Activated T-helper 17 cell treated with anti-CD3 and anti-CD28 coated beads, Interleukin-2, amount 50 U/mL, for 72 hours (primary cell): ENCODE measurements at places on chromosomes 3 and 15.

- ATAC-seq = peak; percentile 97
These were observed 3.4 kb downstream of the TMEM212 start for GRCh38 chr3:171846597-171846996.

GRCh38 chr15:88012233-88012632, 244.3 kb downstream of the NTRK3 start:
- no peak for ATAC-seq

DNA sequence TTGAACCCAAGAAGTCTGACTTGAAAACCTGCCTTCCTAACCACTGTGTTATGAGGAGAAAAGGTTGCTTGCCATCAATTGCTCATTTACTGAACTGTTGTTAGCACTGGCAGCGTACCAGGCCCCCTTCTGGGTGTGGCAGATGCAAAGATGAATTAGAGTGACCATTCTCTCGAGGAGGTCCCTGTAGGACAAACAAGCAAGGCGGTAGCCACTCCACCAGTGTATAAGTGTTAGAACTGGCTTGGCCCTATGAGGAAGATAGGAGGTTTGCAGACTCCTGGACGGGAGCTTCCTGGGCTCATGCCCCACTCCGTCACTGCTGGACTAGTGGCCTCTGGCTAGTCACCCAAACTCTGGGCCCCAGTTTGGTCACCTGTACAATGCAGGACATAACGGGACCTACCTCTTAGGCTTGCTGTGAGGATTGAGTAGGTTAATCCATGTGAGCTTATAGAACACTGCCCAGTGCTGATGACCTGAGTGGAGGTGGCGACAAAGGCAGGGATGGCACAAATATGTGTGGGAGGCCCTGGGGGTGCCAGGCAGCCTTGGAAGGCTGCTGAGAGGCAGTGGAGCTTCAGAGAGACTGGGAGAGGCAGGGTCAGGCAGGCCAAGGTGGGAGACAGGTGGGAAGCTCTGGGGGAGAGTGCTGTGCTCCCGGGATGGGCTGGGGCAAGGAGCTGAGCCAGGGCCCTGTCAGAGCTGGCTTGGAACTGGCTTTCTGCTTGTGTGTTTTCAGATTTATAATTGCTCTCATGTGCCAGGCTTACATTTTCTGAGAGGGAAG, 145.9 kb downstream of the DNAJB8 start:
- no peak for ATAC-seq

DNA sequence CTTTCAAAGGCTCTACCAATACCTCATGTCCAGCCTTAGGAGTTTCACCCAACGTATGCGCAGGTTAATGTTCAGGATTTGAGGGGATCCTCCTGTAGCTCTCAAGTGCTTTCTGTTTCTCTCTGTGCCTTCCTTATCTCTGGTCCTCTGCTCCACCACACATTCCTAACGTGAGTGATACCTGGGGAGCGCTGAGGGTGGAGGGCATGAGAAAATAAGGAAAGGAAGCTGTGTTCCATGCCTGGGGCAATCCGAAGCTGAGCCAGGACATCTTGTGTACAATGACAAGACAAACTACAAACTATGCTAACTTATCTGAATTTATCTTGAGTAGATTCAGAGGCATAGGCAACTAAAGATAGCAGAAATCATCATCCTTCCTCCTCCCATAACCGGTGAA, 136.4 kb downstream of the SST start:
- ATAC-seq = no peak

- no peak for ATAC-seq
These were observed 72.8 kb downstream of the VGLL4 start for GRCh38 chr3:11570789-11571495.

DNA sequence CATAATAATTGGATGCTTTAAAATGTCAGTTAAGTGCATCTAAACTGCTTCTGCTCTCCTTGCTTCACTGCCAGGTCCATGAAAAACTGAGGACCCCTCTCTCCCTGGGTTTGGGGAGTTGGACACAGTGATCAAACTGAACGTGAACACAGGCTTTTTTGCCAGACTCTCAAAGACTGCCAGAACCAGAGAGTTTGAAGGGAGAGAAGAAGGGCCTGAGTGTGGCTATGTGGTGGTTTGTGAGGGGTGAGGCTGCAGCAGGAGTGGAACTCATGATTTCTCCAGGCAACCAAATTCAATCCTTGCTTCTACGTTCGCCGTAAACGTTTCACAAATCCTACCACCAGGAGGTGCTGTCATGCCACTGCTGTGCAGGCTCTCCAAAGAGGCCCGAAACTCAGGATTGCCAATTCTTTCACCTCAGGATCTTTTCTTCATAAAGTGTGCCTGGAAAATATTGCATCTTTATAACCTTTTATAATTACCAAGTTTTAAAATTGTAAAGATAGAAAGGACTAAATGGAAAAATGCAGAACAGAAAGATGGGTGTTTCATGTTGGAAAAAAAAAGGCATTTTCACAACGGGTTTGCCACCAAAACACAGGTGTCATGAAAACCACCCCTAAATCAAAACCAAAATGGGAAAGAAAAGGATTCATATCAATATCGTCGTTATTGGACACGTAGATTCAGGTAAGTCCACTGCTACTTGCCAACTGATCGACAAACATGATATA, 19.7 kb downstream of the TM4SF4 start:
- ATAC-seq = peak; percentile 33

GRCh38 chr3:18810306-18810661, 338.0 kb upstream of the KCNH8 start:
- peak; percentile 59 for ATAC-seq

- peak; percentile 40 for ATAC-seq
These were observed 55.2 kb downstream of the FAM98B start for GRCh38 chr15:38509152-38509551.

GRCh38 chr3:50264383-50264963, 4.5 kb upstream of the SEMA3B start:
- no peak for ATAC-seq

- ATAC-seq = no peak
These were observed 533.3 kb downstream of the NSUN3 start for GRCh38 chr3:94596141-94596540.

GRCh38 chr3:101791778-101792177, 12.8 kb downstream of the NXPE3 start:
- no peak for ATAC-seq

DNA sequence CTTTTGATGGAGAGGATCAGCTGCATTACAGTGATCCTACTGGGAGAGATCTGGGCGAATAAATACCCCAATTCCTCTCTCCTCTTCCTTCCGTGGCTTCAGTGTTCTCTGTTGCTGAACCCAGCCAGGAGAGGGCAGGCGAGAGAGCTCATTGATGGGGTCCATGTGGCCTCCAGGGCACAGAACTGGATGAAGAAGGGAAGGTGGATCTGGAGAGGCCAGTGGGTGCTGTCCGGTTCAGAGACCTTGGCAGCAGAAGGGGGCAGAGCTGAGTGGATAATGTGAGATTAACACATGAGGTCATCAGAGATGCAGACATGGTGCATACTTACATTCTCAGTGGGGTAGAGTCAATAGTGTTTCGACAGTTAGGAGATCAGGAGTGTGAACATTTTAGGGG, 193.6 kb downstream of the CLSTN2 start:
- ATAC-seq = peak; percentile 19

DNA sequence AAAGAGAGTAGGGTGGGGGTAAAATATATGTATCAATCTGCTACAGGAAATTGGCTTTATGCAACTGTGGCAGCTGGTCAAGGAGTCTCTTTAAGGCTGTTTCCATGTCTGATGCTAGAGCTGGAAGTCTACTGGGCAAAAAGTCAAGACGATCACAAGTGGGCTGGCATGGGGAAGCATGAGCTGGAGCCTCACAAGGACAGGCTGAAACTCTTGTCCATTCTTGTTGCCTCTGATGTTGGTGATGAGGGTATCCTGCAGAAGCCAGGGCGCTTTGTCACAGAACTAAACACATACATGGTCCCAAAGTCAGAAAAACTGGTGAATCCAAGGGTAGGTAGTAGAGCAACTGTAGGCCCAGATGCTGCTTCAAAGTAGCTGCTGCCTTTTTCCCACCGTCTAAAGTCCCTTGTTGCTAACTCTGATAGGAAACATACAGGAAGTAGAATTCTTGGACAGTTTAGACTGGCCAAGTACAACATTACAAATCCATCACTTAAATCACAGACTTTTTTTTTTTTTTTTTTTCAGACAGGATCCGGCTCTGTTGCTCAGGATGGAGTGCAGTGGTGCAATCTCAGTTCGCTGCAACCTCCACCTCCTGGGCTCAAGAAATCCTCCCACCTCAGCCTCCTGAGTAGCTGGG, 54.2 kb downstream of the RPL39L start:
- ATAC-seq = no peak

GRCh38 chr15:67533873-67534272, 8.6 kb upstream of the MAP2K5 start:
- ATAC-seq = no peak

- ATAC-seq = no peak
These were observed 98.3 kb upstream of the ALDH1A3 start for GRCh38 chr15:100781061-100781960.

DNA sequence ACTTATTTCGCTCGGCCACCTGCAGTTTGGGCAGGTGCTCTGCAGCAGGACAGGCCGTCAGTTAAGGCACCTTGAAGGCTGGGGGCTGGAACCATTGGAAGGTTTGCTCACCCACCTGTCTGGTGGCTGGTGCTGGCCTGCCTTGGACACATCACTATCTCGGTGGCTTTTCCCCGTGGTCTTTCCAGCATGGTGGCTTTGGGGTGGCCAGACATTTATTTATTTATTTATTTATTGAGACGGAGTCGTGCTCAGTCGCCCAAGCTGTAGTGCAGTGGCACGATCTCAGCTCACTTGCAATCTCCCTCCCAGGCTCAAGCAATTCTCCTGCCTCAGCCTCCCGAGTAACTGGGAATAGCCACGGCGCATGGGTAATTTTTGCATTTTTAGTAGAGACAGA, 11.7 kb downstream of the ISG20 start:
- no peak for ATAC-seq

DNA sequence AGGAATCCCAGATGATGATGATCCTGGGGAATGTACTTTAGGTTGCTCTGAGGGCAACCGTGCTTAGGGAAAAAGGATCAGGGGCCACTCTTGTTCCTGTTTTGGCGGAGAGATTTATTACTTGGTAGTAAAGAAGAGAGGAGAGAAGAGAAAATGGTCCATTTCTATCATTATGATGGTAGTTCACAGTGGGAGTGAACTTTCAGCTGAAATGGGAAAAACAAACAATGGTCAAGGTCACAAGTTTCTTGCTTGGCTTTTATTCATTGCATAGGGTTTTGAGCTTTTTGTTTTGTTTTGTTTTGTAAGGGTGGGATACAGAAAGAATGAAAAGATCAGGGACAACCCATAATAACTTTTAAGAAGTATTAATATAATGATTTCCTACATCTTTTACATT, 7.7 kb upstream of the UMPS start:
- ATAC-seq = no peak

DNA sequence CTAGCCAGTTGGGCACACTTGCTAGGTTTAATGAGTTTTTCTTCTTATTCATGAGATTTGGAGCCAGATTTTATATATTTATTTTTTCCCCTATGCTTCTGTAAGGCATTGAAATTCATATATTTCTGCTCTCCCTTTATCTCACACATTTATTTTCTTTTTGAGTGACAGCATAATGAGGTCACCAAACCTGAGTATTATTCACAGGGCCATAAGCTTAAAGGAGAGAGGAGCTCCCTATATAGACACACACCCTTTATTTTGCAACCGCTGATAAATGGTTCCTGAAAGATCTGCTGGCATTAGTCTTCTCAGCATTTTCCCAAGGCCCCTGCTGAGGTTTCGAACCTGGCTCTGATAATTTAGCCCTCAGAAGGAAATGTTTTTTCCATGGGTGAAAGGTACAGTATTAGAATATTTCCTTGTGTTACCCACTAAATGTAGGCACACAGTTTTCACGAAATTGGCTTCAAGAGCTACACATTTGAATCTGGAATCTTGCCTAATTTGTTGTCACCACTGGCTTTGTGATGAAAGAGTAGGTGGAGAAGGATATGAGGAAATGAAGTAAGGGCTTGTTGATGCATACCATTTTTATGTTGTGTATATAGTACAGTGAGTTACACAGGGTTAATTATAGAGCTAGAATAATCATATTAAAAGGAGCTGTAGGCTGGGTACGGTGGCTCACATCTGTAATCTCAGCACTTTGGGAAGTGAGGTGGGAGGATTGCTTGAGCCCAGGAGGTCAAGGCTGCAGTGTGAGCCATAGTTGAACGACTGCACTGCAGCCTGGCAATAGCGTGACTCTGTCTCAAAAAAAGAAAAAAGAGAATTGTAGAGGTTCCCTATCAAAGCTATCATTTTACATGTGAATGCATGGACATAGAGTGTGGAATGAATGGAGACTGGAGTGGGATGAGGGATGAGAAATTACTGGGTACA, 6.5 kb downstream of the KLHL18 start:
- ATAC-seq = no peak

DNA sequence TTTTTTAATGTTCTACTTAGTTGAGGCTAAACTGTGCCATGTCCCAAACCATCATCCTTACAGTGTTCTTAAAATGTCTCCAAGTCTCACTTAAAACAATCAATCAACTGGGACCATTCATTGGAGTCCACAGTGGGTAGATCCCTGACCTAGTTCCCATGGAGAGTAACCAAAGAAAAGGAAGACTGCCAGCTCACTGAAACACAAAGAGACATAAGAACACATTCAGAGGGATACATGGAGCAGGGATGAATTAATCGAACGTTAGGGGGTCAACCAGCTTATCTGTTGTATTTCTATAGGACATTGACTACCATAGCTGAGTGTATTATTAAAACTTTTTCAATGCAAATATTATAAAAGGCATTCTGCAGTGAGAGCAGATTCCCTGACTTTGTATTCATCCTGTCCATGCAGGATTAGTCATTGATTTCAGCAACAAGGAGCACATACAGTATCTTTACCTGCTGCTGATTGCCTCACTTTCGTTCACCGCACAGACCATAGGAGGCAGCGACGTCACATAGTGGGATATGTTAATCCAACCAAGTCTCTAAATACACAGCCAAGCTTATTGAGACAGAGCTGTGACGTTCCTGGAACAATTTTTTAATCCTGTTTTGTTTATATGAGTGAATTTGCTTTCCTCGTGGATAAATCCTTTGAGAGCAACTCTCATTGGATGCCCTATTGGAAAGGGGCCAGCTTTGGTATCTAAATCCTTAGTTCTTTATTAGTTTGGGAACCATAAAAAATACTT, 364.9 kb upstream of the RBMS3 start:
- no peak for ATAC-seq

DNA sequence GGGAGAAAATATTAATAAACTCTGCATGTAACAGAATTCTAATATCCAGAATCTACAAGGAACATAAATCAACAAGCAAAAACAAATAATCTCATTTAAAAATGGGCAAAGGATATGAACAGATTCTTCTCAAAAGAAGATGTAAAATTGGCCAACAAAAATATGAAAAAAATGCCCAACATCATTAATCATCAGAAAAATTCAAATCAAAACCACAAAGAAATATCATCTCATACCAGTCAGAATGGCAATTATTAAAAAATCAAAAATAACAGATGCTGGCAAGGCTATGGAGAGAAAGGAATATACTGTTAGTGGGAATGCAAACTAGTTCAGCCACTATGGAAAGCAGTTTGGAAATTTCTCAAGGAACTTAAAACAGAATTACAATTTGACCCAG, 150.7 kb upstream of the TRIM42 start:
- ATAC-seq = no peak

DNA sequence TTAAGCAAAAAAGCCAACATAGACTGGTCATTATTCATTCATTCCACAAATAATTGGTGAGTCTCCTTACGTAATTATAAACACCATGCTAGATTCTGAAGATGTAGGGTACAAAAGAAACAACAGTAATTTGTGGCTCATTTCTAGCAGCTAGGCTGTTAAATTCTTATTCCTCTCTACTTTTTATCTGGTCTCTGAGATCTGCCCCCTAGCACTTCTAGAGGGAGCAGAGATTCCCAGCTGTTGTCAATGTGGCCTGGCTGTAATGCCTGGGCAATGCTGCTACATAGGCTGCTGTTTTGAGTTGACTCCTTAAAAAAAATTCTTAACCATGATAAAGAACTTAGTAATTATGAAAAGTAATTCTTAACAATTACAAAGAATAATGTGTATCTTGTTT, 434.9 kb upstream of the THRB start:
- no peak for ATAC-seq
